ENCODE measurements at places on chromosomes 4 and X.

DNA sequence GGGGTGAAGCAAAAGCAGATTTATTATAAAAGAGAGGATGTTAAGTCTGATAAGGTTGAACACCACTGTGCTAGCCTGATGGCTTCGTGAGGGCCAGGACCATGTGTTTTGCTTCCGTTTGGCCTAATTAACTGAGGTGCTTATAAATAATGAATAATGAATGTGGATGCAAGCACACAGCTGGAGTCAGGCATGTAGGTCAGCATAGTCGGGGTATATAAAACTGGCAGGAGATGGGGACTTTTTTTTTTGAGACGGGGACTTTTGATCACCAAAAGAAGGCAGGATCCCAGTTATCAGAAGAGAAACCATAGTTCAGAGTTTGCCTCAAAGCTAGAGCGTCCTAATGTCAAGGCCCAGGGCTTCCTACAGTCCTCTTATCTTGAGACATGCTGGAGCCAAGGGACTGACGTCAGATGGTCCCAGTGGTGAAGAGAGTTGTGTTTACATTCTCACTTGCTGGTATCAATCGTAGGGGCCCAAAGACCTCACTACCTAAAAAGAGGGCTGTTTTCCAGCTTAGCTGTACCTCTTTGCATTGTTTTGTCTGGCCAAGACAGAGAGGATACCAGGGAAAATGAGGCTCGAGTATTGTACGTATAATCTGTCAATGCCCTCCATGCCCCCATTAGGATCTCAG lies 50.4 kb downstream of the RTL9 start:
- DNase-seq, result no peak

DNA sequence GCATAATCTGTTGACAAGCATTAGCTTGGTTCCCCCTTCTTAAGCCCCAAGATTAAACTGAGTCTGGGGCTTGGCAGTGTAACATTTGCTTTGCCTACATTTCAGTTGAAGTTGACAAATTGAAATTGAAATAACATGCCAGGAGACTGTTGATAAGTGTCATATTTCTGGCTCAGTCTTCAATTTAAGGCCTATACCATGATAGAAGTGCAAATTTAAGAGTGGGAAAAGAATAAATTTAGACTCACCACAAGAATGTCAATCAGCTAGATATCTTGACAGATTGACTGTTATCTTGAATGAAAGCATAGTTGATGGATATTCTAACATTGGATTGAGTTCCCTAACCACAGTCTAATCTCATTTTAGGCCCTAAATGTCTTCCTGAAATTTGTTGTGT lies 117.6 kb downstream of the MAGEB17 start:
- DNase-seq, result no peak

GRCh38 chrX:69015564-69016292 lies 149.5 kb downstream of the PJA1 start:
- no peak for DNase-seq

DNA sequence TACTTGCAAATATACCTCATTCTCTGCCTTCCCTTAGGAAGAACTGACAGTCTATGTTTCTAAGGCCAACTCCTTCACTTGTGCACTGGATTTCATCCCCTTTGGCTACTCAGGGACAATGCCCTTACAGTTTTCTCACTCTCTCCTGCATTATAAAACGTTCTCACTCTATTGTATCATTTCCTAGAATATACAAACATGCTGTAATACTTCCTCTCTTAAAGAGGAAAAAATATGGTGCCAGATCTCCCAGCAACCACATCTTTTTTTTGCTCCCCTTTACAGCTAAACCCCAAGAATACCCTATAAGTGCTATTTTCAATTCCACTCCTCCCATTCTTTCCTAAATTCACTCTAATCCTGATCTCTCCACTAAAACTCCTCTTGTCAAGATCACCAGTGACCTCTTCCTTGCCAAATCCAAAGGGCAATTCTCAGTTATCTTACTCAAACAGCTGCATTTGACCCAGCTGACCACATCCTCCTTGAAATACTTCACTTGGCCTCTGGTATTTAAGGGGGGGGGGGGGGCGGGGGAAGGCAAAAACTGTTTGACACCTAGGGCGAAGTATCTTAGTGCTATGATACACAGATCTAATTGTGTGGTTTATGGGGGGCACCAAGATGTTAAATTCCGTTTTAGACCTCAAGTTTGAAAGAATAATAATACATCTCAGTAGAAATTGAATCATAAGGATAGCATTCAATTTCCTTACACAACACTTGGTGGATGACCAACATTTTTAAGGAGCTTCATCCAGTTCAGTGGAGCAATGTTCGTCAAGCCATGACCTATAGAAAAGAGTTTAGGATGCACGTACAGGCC lies 1.6 kb downstream of the RCHY1 start:
- no peak for DNase-seq
